ENCODE measurements at places on chromosomes 13 and 19. TPM values are rescaled to one million over a fixed set of nuclear protein-coding genes. Genes with fewer than 3 reads are reported as not detected.

Gene GET3
- total RNA-seq = 99.6 TPM

Gene SLC7A10
- 0.79 TPM for total RNA-seq

DNA sequence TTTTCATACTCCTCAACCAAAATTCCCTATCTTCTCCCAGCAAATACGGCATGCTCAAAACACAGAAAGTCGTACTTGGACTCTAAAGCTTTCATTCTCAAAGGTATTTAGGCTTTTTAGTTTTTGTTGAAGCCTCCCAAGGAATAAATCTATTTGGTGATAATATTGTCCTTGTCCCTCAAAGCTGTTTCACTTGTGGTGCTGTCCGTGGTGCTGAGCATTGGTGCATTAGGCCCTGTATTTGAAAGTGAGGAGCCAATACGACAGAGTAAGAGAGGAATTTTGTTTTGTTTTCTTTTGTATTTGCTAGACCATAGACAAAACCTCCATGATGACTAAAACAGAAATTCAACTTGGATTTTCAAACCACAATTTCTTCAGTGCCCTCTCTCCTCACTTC lies 3.2 kb upstream of the LGALS13 start:
- peak; percentile 77 for DNase-seq

DNA sequence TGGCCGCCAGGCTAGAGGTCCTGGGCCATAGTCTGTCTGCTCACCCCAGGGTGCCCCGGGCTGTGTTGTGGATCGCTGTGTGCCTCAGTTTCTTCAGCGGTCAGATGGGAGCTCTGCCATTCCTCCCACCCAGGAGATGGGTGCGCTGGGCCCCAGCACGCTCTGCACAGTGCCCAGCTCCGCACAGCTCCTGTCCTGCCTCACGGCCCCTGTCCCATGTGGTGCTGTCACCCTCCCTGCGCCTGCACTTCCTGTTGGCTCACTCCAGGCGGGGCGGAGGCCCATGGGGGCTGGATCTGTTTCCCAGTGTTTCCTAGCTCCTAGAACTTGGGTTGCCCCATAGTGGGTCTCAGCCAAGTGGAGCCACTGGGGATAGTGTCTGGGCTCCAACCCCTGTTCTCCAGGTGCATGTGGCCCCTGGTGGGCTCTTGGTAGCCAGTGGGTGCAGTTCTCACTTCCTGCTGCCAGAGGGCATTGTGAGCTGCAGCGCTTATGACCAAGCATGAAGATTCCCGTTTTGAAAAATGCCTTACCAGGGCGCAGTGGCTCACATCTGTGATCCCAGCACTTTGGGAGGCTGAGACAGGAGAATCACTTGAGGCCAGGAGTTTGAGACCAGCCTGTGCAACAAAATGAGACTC lies 69.8 kb downstream of the KDM4B start:
- no peaks in the 10 kb centered on the region for H3K36me3 ChIP-seq
- no peaks in the 10 kb centered on the region for H3K27me3 ChIP-seq
- H3K4me3 ChIP-seq = no peak overlapping the region
- peaks cover 5% of the 10 kb centered on the region for H3K4me1 ChIP-seq
- DNase-seq = peak; percentile 47

- no peaks in the 10 kb centered on the region for H3K4me1 ChIP-seq
- H3K27me3 ChIP-seq = no peaks in the 10 kb centered on the region
- no peak overlapping the region for H3K27ac ChIP-seq
- H3K36me3 ChIP-seq = no peaks in the 10 kb centered on the region
- DNase-seq = peak; percentile 74
- no peak overlapping the region for H3K4me3 ChIP-seq
These were observed 15.2 kb upstream of the PAK4 start for GRCh38 chr19:39110263-39110967.

GRCh38 chr19:46426506-46427162 lies 2.1 kb downstream of the PNMA8C start:
- H3K36me3 ChIP-seq = no peaks in the 10 kb centered on the region
- peaks cover 46% of the 10 kb centered on the region for H3K27me3 ChIP-seq
- peaks cover 7% of the 10 kb centered on the region for H3K4me1 ChIP-seq
- no peak overlapping the region for H3K27ac ChIP-seq
- peak; percentile 97 for DNase-seq

DNA sequence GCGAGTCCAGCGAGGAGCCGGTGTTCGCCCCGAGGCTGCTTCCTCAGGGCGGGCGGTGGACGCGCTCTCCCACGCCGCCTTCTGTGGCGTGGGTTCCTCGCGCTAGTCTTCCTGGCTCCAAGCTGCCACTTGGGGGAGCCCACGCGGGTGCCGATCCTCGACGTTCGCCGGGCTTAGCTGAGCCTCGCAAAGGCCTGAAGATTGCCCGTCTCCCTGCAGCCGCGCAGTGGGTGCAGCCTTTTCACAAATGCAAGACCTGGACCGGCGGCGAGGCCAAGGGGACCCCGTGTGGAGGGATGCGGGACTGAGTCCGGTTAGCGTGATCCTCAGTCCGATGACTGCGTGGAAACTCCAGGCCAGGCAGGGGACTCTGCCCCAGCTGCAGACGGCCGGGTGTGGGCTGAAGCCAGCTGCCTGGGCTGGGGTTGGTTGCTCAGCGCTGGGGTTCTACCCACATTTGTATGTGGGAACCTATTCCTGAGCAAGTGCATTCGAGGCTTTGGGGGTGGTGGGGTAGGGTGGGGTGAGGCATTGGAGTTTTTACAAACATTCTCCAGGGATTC lies 16.6 kb upstream of the LRP3 start:
- H3K4me1 ChIP-seq = peaks cover 14% of the 10 kb centered on the region
- H3K4me3 ChIP-seq = peak overlapping the region; percentile 76
- peaks cover 18% of the 10 kb centered on the region for H3K27me3 ChIP-seq
- no peak overlapping the region for H3K27ac ChIP-seq
- DNase-seq = peak; percentile 79

Measured in neural progenitor cell (in vitro differentiated cells).